GM23338 (cell line): ENCODE measurements at places on chromosomes 2 and 18. TPM values are rescaled to one million over a fixed set of nuclear protein-coding genes. Genes with fewer than 3 reads are reported as not detected.

DNA sequence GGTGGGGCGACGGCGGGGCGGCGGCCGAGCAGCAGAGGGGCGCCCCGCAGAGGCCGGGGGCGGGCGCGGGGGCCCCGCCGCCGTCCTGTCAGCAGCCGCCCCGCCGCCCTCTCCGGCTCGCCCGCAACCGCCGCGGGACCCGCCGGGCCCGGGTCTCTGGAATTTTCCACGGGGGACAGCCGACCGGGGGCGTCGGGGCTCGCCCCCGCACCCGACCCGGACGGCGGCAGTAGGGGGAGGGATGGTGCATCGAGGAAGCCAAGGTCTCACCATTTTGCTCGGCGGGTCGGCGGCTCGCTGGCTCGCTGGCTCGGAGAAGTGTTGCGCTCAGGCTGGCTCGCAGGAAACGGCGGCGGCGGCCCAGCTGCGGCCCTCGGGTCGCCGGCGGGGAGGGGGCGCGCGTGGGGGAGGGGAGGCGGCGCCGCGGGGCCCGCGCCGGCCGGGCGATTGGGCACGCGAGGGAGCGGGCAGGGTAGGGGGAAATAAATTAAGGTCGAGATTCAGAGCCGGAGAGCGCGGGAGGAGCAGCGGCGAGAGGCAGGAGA is 405 bp downstream of the PPP3R1 start:
- no peaks in the 10 kb centered on the region for H3K36me3 ChIP-seq
- H3K27ac ChIP-seq = no peak overlapping the region
- H3K4me3 ChIP-seq = peak overlapping the region; percentile 82
- DNase-seq = peak; percentile 32

GRCh38 chr18:35851286-35851970 is 121.1 kb upstream of the RMP24 start:
- H3K27ac ChIP-seq = peak overlapping the region; percentile 99
- no peaks in the 10 kb centered on the region for H3K27me3 ChIP-seq
- H3K36me3 ChIP-seq = peaks cover 4% of the 10 kb centered on the region; the same call in 1 of the 2 replicates
- DNase-seq = peak; percentile 94

DNA sequence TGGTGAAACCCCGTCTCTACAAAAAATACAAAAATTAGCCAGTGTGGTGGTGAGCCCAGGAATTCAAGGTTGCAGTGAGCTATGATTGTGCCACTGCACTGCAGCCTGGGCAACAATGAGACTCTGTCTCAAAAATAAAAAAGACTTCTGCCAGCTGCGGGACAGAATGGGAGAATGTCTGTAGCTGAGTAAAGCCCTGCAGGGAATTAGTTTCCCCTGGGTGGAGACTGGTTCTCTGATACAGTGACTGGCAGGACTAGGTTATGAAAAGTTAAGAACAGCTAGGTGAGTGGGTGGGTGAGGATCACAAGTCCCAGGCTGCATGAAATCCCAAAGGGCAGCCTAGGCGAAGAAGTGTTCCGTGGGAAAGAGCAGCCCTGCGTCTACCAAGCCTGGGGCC is 13.8 kb upstream of the CATIP start:
- H3K36me3 ChIP-seq = no peaks in the 10 kb centered on the region
- no peak overlapping the region for H3K4me3 ChIP-seq
- H3K27ac ChIP-seq = no peak overlapping the region
- no peak for DNase-seq
- no peaks in the 10 kb centered on the region for H3K27me3 ChIP-seq
- H3K4me1 ChIP-seq = peaks cover 5% of the 10 kb centered on the region; the same call in 1 of the 2 replicates

The POTEI gene
- 0.08 and 0.56 TPM in 2 replicates for total RNA-seq

The AQP12B gene
- total RNA-seq = not detected in 2 replicates

DNA sequence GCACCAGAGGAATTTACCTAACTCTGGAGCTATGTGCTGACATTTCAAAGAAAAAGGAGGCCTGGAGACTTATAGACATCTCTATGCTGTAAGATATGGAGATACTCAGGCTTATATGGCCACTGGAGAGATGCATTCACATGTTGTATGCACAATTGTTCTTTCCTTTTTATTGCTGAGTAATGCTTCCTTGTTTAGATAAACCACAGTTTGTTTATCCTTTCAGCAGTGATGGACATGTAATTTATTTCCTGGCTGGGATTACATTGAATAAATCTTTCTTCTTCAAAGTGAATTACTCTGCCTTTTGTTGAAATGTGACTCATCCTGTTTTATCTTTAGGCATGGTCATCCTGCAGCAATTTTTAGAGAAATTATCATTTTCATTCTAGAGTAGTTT is 716.7 kb upstream of the GCFC2 start:
- DNase-seq = no peak
- no peak overlapping the region for H3K4me3 ChIP-seq
- peaks cover 14% of the 10 kb centered on the region for H3K4me1 ChIP-seq
- no peak overlapping the region for H3K27ac ChIP-seq
- no peaks in the 10 kb centered on the region for H3K36me3 ChIP-seq

GRCh38 chr2:160343404-160343803 is 143.3 kb upstream of the ITGB6 start:
- peaks cover 4% of the 10 kb centered on the region; the same call in 1 of the 2 replicates for H3K4me1 ChIP-seq
- H3K36me3 ChIP-seq = no peaks in the 10 kb centered on the region
- H3K27me3 ChIP-seq = no peaks in the 10 kb centered on the region
- no peak overlapping the region for H3K4me3 ChIP-seq
- DNase-seq = no peak
- no peak overlapping the region for H3K27ac ChIP-seq
